ENCODE measurements at places on chromosomes 2 and 18. TPM values are rescaled to one million over a fixed set of nuclear protein-coding genes. Genes with fewer than 3 reads are reported as not detected.

DNA sequence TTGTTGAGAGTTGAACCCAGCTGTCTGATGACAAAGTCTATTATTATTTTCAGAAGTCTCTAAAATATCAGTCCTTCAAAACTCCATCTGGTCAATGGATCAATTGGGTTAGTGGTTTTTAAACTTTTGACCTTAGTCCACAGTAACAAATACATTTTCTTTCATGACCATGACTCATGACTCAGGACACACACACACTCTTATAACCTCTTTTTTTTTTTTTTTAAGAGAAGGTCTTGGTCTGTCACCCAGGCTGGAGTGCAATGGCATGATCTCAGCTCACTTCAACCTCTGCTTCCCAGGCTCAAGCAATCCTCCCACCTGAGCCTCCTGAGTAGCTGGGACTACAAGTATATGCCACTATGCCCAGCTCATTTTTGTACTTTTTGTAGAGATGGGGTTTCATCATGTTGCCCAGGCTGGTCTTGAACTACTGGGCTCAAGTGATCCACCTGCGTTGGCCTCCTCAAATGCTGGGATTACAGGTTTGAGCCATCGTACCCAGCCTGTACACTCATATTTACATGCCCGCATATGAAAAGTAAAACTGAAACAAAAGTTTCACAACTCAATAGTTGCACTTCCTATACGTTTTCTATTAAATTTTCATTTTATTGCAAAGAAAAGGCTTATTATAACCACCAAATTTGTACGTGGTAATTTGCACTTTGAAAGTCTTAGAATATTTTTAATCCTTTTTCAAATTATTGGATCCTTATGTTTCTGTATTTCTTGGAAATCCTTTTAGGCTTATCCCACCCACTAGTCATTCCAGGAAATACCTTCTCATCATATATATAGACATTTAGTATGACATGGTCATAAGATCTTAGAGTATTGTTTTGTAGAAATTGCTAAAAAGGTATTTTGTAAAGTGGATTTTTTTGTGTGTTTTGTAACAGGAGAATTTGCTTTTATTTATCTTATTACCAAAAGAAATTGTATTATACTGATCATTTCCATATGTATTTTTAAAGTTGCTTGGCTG, 199.0 kb downstream of the LPIN1 start:
- DNase-seq, result no peak

DNA sequence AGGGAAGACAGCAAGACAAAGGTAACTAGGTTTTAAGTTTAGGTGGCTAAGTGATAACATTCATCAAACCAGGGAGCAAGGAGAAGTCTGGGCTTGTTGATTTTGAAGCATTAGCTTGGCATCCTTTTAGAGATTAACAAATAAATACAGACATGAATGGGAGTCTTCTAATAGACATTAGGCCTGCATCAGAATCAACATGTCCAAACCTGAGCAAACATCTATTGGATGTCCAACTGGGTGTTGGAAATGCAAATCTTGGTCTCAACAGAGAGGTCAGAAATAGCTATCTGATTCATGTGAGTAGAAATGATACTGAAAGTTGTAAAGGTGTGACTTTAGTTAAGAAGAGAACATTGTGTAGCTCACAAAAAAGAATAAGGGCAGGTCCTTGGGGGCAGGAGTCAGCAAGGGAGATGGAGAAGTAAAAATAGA, 85.5 kb upstream of the RND3 start:
- no peak for DNase-seq

DNA sequence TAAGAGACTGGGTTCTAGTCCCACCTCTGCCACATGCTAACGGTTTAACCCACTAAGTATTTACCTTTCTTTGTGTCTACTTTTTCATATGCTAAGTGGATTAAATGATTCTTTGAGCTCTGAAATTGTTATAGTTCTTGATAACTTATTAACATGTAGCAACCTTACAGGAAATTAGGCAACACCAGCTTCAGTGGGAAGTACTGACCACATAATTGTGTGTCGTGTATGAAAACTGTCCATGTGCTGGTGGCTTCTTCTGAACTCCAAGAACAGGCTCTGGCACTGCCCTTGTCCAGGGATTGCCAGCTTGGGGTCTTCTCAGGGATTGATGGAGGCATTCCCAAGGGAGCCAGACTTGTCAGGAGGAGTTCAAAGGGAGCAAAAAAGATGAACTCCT, 427.7 kb downstream of the TGIF1 start:
- no peak for DNase-seq

GRCh38 chr2:66069937-66070720, 364.8 kb upstream of the MEIS1 start:
- DNase-seq, result no peak

DNA sequence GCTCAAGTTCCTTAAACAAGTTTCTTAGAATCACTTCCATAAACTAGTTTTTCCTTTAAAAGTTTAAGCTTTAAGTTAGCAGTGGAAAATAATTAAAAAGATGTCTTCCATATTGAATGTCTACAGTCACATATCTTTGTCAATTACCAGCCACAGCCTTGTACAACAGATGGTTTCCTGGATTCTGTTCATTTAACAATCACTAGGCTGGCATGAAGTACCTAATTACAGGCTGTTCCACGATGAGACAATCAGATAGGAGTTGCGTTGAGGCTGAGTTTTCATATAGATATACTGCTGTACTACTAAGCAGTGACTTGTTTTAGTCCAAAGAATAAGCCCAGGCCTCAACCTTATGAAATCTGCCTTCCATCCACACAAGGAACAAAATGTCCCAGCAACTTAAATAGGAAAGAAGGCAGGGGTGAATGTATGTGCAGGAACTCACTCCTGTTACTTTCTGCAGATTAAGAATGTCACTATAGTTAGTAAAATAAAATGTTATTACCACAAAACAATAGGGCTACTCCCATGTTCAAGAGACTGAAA, 131.0 kb downstream of the ZAP70 start:
- no peak for DNase-seq

GRCh38 chr2:159549234-159549633, 67.1 kb downstream of the BAZ2B start:
- no peak for DNase-seq

GRCh38 chr2:146506851-146507250, 1338.0 kb upstream of the ACVR2A start:
- no peak for DNase-seq

DNA sequence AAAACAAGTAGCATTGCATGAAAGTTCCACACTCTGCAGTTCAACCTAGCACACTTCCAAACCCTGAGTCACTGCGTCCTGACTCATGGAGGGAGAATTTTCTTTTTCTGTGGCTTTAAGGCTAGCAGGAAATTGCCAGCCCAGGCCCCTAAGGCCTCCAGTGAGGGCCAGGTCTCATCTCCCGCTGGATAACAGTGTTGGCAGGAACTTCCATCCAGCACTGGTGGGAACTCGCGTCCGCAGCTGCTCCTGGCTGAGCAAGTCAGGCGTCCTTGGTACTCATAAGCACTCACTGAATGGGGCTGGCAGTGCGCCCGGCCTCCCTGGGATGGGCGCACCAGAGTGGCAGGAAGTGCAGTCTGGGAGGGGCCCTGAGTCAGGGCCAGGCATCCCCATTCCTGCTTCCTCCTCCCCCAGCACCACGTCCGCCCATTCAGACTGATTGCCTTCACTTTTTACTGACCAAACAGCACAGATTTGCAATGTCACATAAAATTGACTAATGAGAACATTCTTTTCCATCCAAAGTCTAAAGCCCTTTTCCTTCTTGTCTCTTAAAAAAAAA, 14.3 kb downstream of the MALL start:
- DNase-seq, result peak; percentile 92

DNA sequence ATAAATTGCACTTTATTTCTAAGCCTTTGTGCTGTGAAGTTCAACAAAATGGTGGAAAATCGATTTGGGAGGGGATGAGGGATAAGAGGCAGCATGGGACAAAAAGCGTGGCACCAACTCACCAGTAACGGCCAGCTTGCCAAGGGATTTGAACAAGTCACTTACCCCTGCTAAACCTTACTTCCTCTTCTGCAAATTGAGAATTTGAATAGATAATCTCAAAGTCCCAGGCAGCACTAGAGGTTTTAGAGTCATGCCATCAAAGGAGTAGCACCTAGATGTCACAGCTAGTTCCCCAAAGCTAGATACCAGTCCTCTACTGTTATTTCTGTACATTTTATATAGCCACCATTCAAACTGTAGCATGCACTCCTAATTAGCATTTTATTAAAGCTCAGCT, 83.7 kb upstream of the VRK2 start:
- DNase-seq, result no peak

DNA sequence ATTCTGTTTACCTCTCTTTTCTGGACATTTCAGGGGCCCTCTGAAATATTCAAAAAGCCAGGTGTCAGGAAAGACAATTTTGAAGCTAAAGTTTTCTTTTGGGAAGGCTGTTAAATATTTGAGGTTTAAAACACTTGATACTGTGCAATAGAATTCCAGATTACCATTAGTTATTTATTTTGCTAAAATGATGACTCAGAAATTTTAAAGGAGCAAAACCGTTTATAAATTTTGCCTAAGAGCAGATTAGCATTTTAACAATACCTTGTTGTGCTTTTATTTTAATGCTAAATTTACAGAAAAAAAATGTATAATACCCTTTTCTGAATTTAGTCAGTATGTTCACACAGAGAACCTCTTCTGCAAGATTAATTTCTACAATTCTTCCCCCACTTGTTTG, 1159.9 kb downstream of the DSC3 start:
- DNase-seq, result no peak

- DNase-seq, result no peak
These were observed 42.4 kb upstream of the TACR1 start for GRCh38 chr2:75241696-75242095.

GRCh38 chr2:110741491-110741980, 9.2 kb downstream of the ACOXL start:
- no peak for DNase-seq

DNA sequence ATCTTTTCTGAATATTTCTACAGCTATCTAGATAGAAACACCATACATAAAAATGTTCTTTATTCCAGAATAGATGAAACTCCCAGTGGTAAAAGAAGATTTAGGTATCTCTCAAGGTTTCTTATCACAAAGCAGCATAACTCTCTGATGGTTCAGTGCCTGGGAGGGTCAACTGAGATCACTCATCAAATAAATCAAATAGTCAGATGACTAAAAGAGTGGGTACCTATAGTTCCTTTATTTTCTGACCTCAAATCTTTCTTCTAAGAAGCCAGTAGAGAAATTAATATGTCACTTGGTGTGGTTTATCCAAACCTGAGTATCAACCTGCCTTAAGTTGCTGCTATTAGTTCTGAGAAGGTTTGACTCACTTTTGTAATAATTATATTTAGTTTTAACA, 120.9 kb downstream of the TMEFF2 start:
- no peak for DNase-seq

DNA sequence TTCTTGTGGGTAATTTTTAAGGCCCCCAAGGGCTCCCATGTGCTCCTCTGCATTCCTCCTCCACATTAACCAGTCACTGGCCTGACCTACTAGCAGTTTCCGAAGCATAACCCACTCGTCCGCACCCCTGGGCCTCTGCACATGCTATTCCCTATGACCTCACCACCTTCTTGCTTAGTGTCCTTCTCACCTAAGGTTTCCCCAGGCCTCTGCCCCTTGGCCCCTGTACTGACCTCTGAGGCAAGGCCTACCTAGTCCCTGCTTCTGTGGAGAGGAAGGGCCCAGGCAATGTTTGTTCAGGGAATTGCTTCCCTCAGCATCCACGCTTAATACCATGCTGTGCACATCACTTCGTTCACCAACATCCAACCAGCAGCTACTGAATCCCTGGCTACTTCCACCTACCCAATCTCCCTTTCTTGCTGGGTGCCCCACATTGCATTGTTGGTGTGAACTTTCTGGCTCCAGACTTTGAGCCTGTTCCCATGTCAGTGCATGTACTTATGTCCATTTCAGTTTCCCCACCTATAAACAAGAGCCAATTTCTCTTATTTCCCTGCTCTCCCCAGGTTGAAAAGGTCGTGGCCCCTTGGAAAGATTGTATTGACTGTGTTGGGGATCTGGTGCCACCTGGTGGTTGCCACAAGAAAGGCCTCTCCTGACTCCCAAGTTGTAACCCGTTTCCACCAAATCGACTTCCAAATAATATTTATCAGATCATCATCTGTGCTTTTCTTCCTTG, 19.2 kb upstream of the TMEM177 start:
- DNase-seq, result no peak

GRCh38 chr18:57057890-57058289, 89.0 kb upstream of the BOD1L2 start:
- no peak for DNase-seq

DNA sequence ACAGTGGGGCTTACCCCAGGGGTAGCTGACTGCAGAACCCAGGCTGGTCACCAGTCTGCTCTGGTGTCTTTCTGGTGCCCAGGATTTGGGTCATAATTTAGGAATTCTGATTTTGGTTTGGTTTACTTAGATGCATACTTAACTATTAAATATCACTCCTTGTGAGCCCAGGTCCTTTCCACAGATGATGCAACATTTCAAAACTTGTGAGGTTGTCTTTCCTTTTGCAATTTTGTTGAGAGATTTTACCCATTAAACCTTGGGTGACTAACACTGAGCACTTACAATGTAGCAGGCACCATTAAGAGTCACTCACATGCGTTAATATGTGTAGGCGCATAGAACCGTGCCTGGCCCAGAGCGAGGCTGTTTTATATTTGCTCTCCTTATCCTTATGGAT, 61.8 kb upstream of the RPL31 start:
- DNase-seq, result no peak

GRCh38 chr2:231189571-231190495, 8.6 kb upstream of the ARMC9 start:
- DNase-seq, result no peak

The UGGT1 gene
- total RNA-seq, result 43.9 TPM

The CFC1 gene
- total RNA-seq, result not detected

The RBM44 gene
- total RNA-seq, result 1.5 TPM

The CRYGD gene
- not detected for total RNA-seq

The RMND5A gene
- total RNA-seq, result 56.5 TPM

The STAT4 gene
- 24.8 TPM for total RNA-seq

Measured in spleen (tissue), 13 donors.